ENCODE measurements at places on chromosomes 5 and 9.

DNA sequence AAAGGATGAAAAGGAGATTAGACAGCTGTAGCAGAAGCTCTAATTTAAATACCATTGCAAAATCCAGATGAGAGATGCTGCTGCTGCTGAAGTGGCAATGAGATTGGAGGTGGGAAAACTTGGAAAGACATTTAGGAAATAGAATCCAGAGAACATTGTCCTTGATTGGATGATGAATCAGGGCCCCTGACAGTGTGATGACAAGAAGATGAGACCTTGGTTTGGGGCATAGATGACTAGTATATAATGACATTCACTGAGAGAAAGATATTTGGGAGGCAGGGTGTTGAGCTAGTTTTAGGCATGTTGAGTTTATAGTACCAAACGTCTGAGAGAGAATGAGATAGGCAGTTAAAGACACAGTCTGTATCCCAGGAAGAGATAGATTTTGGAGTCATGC is 311.5 kb upstream of the MPDZ start:
- no peak for DNase-seq

GRCh38 chr9:81578606-81579005 is 110.7 kb downstream of the TLE1 start:
- no peak for DNase-seq

DNA sequence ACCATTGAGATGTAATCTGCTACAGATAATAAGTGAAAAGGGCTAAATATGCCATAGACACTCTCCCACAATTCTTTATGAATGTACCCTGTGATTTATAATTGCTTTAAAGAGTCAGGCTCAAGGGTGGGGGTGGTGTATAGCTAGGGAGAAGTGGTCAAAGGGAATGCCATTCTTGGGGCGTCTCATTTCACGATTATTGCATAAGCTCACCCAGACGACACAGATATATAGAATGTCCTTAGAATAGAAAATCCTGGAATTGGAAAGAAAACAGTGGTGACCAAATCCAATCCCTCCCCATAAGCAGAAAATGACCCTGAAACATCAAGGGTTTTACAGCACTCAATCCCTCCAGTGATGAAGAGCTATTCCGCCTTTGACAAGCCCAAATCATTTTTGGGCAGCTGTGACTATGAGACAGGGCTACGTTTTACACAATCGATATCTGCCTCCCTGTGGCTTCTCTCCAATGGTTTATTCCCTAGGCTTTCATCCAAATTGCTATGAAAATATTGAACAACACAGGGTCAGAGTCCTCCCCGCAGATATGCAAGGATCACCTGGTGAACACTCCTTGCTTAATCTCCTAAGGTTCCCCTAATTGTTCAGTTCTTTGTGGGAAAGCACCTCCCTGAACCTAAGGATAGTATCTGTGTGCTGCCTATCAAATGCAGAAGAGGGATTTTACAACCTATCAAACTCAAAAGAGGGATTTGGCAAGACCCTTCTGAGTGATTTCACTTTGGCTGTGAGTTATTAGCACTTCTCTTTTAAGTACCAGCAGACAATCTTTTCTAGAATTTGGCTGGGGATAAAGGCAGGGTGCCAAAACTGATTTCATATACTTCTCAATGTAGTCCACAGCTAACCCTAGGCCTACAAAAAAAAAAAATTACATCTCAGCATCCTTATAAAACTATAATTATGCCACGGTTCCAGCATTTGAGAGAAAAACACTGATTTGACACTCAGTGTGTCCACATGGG is 144.9 kb upstream of the CDH6 start:
- no peak for DNase-seq

DNA sequence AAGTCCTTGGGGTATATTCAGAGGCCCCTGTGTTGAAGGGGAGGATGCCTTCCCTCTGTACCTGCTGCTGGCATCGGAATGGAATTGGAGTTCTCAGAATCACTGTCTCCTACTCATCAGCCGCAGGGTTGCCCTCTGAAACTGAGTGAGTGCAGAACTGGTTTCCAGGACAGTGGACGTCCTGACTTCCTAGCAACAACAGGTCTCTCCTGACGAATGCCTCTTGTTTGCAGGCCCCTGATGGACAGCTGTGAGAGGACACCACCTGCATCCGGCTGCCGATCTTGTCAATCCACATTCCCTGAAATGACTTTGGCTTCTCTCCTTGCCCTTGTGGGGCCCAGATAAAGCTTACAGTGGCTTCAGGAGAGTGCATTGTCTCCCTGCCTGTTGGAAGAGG is 274.5 kb downstream of the NSG2 start:
- DNase-seq = no peak

DNA sequence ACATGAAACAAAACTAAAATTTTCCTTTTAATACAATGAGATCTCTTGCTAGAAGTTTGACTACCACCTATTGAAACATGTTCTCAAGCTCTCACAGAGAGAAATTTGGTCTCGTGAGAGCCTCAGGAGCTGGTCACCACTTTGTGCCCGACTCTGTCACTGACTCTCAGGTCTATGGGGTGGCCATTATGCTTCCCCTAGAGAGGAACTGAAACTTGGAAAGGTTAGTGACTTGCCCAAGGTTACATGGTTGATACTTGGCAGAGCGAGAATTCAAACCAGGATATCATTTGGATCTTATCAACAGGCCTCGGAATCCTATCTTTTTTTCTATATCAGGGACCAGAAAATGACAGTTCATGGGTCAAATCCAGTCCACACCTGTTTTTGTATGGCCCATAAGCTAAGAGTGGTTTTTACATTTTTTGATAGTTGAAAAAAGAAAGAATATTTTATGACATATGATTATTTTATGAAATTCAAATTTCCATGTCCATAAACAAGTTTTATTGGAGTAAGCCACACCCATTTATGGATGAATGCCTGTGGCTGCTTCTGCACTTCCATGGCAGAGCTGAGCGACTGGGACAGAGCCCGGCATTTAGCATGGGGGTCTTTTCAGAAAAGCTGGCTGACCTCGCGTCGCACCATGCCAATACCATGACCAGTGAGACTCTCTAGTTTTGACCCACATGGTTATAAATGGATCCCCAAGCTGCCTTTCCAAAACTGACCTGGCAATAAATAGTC is 44.8 kb upstream of the EQTN start:
- no peak for DNase-seq
